ENCODE measurements at places on chromosomes 16 and 17. TPM values are rescaled to one million over a fixed set of nuclear protein-coding genes. Genes with fewer than 3 reads are reported as not detected.

DNA sequence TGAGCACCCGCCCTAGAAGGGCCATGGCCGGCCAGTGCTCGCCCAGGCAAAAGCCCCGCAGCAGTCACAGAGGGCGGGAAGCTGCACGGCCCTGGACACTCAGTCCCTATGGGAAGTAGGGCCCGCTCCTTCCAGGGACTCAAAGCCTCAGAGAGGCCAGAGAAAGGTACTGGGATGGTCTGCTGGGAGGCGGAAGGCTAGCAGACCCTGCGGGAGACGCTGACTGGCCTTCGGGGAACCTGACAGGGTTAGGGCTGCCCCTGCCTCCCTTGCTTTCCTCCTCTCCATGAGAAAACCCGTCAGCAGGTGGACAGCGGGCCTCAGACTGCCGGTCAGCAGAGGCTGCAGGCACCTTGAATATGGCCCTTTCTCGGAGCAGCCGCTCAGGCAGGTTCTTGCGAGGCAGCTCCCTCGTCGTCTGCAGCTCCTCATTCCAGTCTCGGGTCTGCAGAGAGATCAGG, 11.5 kb downstream of the CLUH start:
- no peaks in the 10 kb centered on the region for H3K4me1 ChIP-seq
- no peak for DNase-seq
- peaks cover 93% of the 10 kb centered on the region for H3K36me3 ChIP-seq
- no peak overlapping the region for H3K4me3 ChIP-seq
- H3K27me3 ChIP-seq = no peaks in the 10 kb centered on the region
- H3K27ac ChIP-seq = no peak overlapping the region

- no peaks in the 10 kb centered on the region for H3K27me3 ChIP-seq
- H3K4me3 ChIP-seq = no peak overlapping the region
- peaks cover 11% of the 10 kb centered on the region for H3K4me1 ChIP-seq
- no peak for DNase-seq
- no peak overlapping the region for H3K27ac ChIP-seq
- H3K36me3 ChIP-seq = no peaks in the 10 kb centered on the region
Measured at GRCh38 chr17:12898110-12898509, 108.8 kb downstream of the ARHGAP44 start.

DNA sequence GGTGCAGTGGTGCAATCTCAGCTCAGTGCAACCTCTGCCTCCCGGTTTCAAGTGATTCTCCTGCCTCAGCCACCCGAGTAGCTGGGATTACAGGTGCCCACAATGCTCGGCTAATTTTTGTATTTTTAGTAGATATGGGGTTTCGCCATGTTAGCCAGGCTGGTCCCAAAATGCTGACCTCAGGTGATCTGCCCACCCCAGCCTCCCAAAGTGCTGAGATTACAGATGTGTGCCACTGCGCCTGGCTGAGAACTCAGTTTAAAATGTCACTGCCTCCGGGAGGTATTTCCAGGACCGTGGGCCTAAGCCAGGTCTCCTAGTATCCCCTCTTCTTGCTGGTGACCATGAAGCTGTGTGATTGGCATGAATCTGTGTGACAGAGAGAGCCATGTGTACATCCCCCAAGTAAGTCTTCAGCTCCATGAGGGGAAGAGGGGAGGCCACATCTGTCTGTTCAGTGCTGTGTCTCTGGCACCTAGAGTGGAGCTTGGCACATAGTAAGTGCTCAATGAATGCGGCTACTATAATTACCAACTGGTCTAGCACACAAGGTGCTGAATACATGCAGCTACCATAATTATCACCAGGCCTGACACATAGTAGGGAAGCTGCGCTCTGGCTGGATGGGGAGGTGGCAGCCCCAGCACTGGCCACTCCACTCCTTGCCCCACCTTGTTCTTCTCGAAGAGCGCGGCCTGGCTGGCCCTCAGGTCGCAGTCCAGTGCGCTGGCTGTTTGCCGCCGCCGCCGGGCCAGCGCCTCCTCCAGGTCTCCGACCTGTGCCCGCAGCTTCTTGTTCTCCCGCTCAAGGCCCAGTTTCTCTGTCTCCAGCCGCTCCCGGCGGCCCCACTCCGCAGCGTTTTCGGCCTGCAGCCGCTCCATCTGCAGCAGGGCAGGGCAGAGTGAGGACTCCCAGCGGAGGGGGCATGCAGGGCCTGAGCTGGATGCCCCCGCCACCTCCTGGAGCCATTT, 18.7 kb downstream of the CCDC102A start:
- no peak for DNase-seq
- H3K27me3 ChIP-seq = no peaks in the 10 kb centered on the region
- H3K4me3 ChIP-seq = no peak overlapping the region
- peaks cover 10% of the 10 kb centered on the region for H3K36me3 ChIP-seq

DNA sequence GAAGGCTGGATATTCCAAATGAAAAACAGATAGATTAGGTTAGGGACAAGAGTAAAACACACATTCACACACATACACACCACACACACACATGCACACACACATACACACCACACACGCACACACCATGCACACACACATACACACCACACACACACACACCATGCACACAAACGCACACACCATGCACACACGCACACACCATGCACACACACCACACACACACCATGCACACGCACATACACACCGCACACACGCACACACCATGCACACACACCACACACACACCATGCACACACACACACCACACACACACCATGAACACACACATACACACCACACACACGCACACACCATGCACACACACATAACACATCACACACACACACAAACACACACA, 203.7 kb upstream of the ZFHX3 start:
- no peak for DNase-seq
- no peak overlapping the region for H3K4me3 ChIP-seq
- no peaks in the 10 kb centered on the region for H3K4me1 ChIP-seq
- H3K36me3 ChIP-seq = no peaks in the 10 kb centered on the region
- no peaks in the 10 kb centered on the region for H3K27me3 ChIP-seq
- no peak overlapping the region for H3K27ac ChIP-seq

GRCh38 chr17:31373150-31374093, 18.1 kb upstream of the RAB11FIP4 start:
- no peaks in the 10 kb centered on the region for H3K27me3 ChIP-seq
- no peak for DNase-seq
- peaks cover 11% of the 10 kb centered on the region for H3K4me1 ChIP-seq
- no peaks in the 10 kb centered on the region for H3K36me3 ChIP-seq
- no peak overlapping the region for H3K4me3 ChIP-seq
- H3K27ac ChIP-seq = peak overlapping the region; percentile 2

DNA sequence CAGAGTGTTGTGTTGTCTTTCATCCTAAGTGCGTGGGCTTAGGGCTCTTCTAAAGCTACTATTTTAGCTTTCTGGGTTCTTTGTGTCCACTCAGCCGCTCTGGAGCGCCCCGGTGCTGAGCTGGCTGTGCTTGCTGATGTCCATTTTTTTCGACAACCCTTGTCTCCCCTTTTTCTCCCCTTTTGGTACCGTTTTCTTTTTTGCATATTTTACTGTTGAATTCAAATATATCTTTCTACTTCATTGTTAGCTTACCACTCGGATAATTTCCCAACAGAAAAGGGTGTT, 1.2 kb downstream of the SRRM2 start:
- H3K4me1 ChIP-seq = peaks cover 50% of the 10 kb centered on the region
- H3K36me3 ChIP-seq = peaks cover 20% of the 10 kb centered on the region
- peak overlapping the region; percentile 92 for H3K4me3 ChIP-seq
- H3K27me3 ChIP-seq = no peaks in the 10 kb centered on the region

DHRS7C gene
- total RNA-seq = not detected

CACNG4 gene
- total RNA-seq = 17.0 TPM

- no peaks in the 10 kb centered on the region for H3K27me3 ChIP-seq
- DNase-seq = no peak
- H3K4me1 ChIP-seq = peaks cover 18% of the 10 kb centered on the region
- H3K36me3 ChIP-seq = no peaks in the 10 kb centered on the region
- no peak overlapping the region for H3K4me3 ChIP-seq
Measured at GRCh38 chr16:56603589-56603988, 4.8 kb upstream of the MT2A start.

GRCh38 chr16:592518-593306, 2.8 kb downstream of the RAB40C start:
- peak overlapping the region; percentile 85 for H3K27ac ChIP-seq
- H3K4me1 ChIP-seq = peaks cover 71% of the 10 kb centered on the region
- H3K36me3 ChIP-seq = no peaks in the 10 kb centered on the region

BIRC5 gene
- 3.5 TPM for total RNA-seq

- H3K27me3 ChIP-seq = no peaks in the 10 kb centered on the region
- H3K27ac ChIP-seq = peak overlapping the region; percentile 100
- H3K36me3 ChIP-seq = peaks cover 16% of the 10 kb centered on the region
- peak overlapping the region; percentile 92 for H3K4me3 ChIP-seq
- H3K4me1 ChIP-seq = peaks cover 35% of the 10 kb centered on the region
Measured at GRCh38 chr17:50866950-50867362, 802 bp upstream of the TOB1 start.

ADAD2 gene
- total RNA-seq = not detected

GRCh38 chr16:11016993-11017392, 72.6 kb downstream of the CLEC16A start:
- no peak for DNase-seq
- peaks cover 9% of the 10 kb centered on the region for H3K4me1 ChIP-seq
- H3K27me3 ChIP-seq = no peaks in the 10 kb centered on the region
- H3K4me3 ChIP-seq = no peak overlapping the region
- H3K36me3 ChIP-seq = peaks cover 21% of the 10 kb centered on the region

DNA sequence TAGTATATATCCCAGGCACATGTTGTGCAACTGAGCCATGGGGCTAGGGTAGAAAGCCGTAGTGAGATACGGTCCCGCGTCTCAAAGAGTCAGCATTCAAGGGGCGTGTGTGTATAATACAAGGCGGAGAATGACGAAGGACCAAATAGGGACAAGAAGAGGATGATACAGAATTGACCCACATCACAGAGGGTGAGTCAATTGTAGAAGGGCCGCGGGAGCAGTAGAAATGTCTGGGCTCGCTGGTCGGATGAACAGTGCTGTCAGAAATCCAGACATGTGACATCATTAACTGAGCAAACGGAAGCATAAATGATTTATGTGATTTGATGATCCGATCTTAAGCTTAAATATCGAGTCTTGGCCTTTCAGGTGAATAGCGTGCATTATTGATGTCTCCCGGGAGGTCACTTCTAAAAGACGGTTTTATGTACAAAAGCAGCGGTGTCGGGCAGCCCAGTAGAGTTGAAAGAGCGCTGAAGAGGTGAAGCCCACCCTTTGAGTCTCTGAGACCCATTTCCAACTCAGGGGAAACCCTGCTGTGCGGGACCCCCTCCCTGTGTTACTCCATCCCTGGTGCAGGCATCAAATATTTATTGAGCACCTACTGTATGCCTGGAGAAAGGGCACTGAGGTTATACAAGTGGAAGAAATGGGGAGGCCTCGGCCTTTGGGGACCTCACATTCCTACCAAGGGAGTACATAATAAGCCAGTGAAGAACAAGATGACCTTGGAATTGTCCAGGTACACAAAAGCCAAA, 45.1 kb downstream of the ATP2C2 start:
- no peaks in the 10 kb centered on the region for H3K27me3 ChIP-seq
- no peaks in the 10 kb centered on the region for H3K36me3 ChIP-seq
- H3K4me1 ChIP-seq = no peaks in the 10 kb centered on the region

GRCh38 chr16:82363026-82363816, 193.2 kb upstream of the MPHOSPH6 start:
- H3K4me3 ChIP-seq = no peak overlapping the region
- no peaks in the 10 kb centered on the region for H3K36me3 ChIP-seq
- H3K4me1 ChIP-seq = no peaks in the 10 kb centered on the region

NAGLU gene
- 97.4 TPM for total RNA-seq

DNA sequence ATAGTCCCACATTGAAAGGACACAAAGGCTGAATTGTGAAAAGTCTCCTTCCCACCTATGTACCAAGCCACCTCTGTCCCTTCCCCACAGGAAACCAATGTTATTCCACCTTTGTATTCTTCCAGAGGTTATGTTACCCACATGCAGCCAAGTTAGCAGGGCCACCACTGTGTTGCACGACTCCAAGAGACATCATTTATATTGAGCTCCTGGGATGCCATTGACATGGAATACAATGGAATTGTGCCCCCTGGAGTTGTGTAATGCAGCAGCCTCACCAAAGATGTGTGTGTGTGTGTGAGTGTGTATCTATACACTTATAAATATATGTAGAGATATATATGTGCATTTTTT, 21.6 kb upstream of the MSI2 start:
- no peaks in the 10 kb centered on the region for H3K36me3 ChIP-seq
- H3K27ac ChIP-seq = no peak overlapping the region
- H3K27me3 ChIP-seq = no peaks in the 10 kb centered on the region
- DNase-seq = no peak
- H3K4me3 ChIP-seq = no peak overlapping the region

DNA sequence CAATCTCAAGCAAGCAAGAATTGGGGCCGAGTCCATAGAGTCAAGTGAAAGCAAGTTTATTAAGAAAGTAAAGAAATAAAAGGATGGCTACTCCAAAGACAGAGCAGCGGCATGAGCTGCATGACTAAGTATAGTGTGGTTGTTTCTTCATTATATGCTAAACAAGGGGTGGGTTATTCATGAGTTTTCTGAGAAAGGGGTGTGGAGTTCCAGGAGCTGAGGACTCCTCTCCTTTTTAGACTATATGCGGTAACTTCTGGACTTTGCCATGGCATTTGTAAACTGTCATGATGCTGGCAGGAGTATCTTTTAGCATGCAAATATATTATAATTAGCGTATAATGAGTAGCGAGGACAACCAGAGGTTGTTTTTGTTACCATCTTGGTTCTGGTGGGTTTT, 819.9 kb downstream of the KCNJ2 start:
- H3K27ac ChIP-seq = no peak overlapping the region
- no peak overlapping the region for H3K4me3 ChIP-seq
- no peaks in the 10 kb centered on the region for H3K27me3 ChIP-seq
- DNase-seq = no peak
- no peaks in the 10 kb centered on the region for H3K4me1 ChIP-seq

- no peak overlapping the region for H3K4me3 ChIP-seq
- no peak overlapping the region for H3K27ac ChIP-seq
- DNase-seq = no peak
- peaks cover 32% of the 10 kb centered on the region for H3K36me3 ChIP-seq
- H3K4me1 ChIP-seq = peaks cover 12% of the 10 kb centered on the region
Measured at GRCh38 chr16:1326391-1326790, 7.1 kb upstream of the BAIAP3 start.

SBK1 gene
- total RNA-seq = 3.4 TPM

- H3K27ac ChIP-seq = peak overlapping the region; percentile 62
- peaks cover 78% of the 10 kb centered on the region for H3K36me3 ChIP-seq
- no peak for DNase-seq
- peaks cover 4% of the 10 kb centered on the region for H3K4me1 ChIP-seq
- H3K4me3 ChIP-seq = no peak overlapping the region
- H3K27me3 ChIP-seq = no peaks in the 10 kb centered on the region
Measured at GRCh38 chr16:23408823-23409298, 44.1 kb downstream of the COG7 start.

GRCh38 chr16:57998992-57999365, 1.5 kb downstream of the ZNF319 start:
- no peak for DNase-seq
- H3K4me1 ChIP-seq = peaks cover 47% of the 10 kb centered on the region
- H3K36me3 ChIP-seq = peaks cover 52% of the 10 kb centered on the region
- peak overlapping the region; percentile 94 for H3K27ac ChIP-seq

GRCh38 chr17:56742601-56743000, 91.1 kb downstream of the C17orf67 start:
- no peaks in the 10 kb centered on the region for H3K4me1 ChIP-seq
- no peak for DNase-seq
- no peaks in the 10 kb centered on the region for H3K36me3 ChIP-seq
- no peaks in the 10 kb centered on the region for H3K27me3 ChIP-seq
- H3K4me3 ChIP-seq = no peak overlapping the region
- H3K27ac ChIP-seq = no peak overlapping the region

ACSM5 gene
- total RNA-seq = 1.8 TPM
